ENCODE measurements at places on chromosomes 11 and 22. TPM values are rescaled to one million over a fixed set of nuclear protein-coding genes. Genes with fewer than 3 reads are reported as not detected.
A peak's percentile ranks its signal among the peaks of the same experiment; 100 is the strongest.

- H3K4me3 ChIP-seq = no peak overlapping the region
- peaks cover 12% of the 10 kb centered on the region for H3K27me3 ChIP-seq
- no peak overlapping the region for H3K27ac ChIP-seq
- H3K4me1 ChIP-seq = no peaks in the 10 kb centered on the region
These were observed 245.4 kb downstream of the BUD13 start for GRCh38 chr11:116527180-116527991.

DNA sequence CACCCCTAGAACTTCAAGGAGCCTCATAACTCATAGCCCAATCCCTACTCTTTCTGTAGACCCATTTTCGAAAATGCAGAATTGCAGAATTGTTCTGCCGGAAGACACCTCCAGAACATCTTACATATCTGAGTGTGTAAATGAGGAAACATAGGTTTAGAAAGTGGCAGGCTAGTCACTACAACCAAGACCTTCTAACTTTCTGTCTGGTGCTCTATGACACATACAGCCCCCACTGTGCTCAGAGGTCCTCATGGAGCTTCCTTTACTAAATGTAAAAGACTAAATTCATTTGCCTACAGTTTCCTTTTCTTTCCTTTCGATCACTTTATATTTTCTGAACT, 132.1 kb upstream of the DDI1 start:
- no peaks in the 10 kb centered on the region for H3K4me1 ChIP-seq
- no peaks in the 10 kb centered on the region for H3K36me3 ChIP-seq
- no peak overlapping the region for H3K4me3 ChIP-seq
- DNase-seq = no peak
- H3K27ac ChIP-seq = no peak overlapping the region

DNA sequence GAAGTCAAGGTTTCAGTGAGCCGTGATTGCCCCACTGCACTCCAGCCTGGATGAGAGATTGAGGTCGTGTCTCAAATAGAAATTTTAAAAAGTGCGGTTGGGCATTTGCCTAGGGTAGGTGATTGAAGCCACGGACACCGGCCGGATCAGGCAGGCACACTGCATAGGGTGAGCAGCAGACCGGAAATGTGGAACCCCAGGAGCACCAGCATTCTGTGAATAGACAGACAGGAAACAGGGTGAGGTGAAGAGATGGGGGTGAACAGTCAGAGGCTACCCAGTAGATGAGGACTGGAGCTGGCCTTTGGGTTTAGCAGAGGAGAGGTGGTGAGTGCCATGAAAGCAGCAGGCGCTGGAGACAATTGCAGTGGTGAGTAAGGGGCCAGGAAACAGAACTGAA, 43.5 kb downstream of the PPFIA1 start:
- no peak overlapping the region for H3K27ac ChIP-seq
- peaks cover 17% of the 10 kb centered on the region for H3K36me3 ChIP-seq
- no peaks in the 10 kb centered on the region for H3K27me3 ChIP-seq
- H3K4me1 ChIP-seq = peaks cover 48% of the 10 kb centered on the region
- no peak overlapping the region for H3K4me3 ChIP-seq

DNA sequence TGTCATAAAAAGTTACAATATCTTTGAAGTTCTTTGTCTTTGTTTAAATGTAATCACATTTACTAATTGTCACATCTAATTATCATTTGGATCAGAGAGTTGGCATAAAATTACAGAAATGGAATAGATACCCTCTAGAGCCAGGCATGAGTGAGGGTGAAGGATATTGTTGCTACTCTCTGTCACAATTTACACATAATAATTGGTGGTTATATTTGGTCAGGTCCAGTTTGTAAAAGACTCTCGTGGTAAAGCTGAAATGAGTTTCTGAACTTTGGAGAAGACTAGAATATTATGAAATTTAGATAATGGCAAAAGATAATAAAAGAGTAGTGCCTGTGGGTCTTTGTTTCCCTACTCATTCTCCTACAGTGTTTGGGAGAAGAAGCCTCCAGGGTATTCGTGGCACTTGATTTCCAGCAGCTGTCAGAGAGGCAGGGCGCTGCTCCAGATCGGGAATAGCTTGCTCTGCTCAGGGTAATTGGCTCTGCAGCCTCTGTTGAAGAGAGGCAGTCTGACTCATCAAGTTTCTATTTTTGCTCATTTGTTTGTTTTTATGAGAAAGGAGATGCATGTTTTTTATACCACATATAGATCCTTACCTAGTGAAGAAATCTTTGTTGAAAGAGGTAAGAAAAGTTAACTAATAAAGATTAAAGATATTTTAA, 349.9 kb downstream of the CNTN5 start:
- no peak overlapping the region for H3K4me3 ChIP-seq
- DNase-seq = peak; percentile 60
- H3K4me1 ChIP-seq = no peaks in the 10 kb centered on the region
- H3K36me3 ChIP-seq = no peaks in the 10 kb centered on the region
- H3K27ac ChIP-seq = no peak overlapping the region
- no peaks in the 10 kb centered on the region for H3K27me3 ChIP-seq

DNA sequence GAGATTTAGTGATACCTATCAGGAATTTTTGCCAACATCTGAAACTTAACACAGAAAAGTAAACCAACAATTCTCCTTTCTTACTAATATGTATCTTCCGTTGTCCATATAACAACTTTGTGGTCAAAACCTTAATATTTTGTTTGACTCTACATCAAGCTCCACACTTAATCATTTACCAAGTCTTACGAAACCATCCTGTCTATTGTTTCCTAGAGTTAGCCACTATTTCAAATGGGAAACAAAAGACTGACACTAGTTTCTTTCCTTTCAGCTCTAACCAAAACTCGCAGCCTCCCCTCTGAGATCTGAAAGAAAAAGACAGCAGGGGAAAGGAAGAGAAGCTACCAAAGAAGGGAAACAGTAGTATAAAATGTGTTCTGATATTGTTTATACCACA, 26.5 kb upstream of the PRDM10 start:
- no peaks in the 10 kb centered on the region for H3K36me3 ChIP-seq
- H3K4me3 ChIP-seq = no peak overlapping the region
- H3K27me3 ChIP-seq = no peaks in the 10 kb centered on the region
- H3K4me1 ChIP-seq = no peaks in the 10 kb centered on the region

DNA sequence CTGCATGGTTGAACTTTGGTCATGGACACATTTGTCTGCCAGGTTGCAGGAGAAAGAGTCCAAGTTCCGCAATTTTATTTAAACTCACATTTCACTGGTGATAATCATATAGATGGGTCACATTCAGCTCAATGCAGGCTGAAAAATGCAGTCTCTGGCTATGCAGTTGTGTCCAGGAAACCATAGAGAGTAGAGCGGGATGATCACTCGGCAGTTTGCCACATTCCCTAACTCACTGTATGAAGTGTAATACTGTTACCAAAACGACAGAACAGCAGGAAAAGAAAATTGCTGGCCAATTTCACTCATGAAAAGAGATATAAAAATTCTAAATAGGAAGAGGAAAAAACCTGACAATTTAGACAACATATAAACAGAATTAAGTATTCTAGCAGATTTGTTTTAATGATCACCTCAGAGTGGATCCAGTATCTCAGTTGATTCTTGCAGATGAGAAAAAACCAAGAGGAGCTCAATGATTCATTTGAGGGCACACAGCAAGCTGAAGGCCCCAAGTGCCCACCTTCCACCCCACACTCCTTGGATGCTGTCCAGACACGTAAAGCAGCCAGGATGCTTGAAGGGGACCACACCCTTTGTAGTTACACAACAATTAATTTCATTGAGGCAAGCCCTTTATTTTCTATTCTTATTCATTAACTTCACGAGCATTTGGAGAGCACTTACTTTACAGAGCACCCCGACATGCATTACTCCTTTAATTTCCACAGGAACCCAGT, 422.3 kb downstream of the SOX6 start:
- no peaks in the 10 kb centered on the region for H3K36me3 ChIP-seq
- H3K4me3 ChIP-seq = no peak overlapping the region
- H3K27me3 ChIP-seq = no peaks in the 10 kb centered on the region
- no peaks in the 10 kb centered on the region for H3K4me1 ChIP-seq

DNA sequence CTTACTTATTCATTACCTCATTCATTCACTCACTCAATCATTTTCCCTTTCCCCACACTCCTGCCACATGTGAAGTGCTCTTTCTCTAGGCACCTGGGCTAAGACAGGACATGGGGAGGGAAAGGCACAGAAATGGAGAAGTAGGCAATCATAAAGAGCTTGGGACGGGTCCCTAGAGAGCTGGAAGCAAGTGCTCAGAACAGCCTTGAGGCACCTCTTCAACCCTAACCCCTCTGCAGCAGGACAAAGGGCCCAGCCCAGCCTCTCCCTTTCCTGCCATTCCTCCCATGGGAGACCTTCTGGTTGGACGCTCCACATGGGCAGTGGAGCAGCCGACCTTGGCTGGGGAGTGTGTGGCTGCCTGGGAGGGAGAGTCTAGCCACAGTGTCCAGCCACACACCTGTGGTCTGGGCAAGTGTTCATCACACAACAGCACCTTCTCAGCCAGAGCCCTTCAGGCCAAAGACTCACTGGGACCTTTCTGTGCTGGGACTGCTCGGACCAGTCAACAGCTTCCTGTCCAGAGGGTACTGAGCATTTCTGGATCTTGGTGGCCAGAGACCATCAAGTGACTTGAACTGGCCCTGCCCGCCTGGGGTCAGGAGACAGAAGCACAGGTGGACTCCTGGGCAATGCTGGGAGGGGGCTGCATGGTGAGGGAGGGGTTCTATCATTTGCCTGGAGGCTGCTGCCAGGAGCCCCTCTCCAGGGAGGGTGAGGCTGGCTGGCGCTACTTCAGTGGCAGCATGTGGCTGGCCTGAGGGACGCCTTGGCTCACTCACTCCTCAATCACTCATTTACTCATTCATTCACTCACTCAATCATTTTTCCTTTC, 1.0 kb upstream of the MUC5AC start:
- H3K4me3 ChIP-seq = no peak overlapping the region
- H3K27ac ChIP-seq = peak overlapping the region; percentile 59
- no peaks in the 10 kb centered on the region for H3K36me3 ChIP-seq
- H3K4me1 ChIP-seq = peaks cover 14% of the 10 kb centered on the region
- no peaks in the 10 kb centered on the region for H3K27me3 ChIP-seq

GRCh38 chr11:11035331-11035730, 177.5 kb upstream of the ZBED5 start:
- no peak overlapping the region for H3K4me3 ChIP-seq
- H3K36me3 ChIP-seq = no peaks in the 10 kb centered on the region
- no peaks in the 10 kb centered on the region for H3K27me3 ChIP-seq
- H3K4me1 ChIP-seq = peaks cover 28% of the 10 kb centered on the region

GRCh38 chr22:40661671-40662070, 17.6 kb upstream of the MCHR1 start:
- H3K36me3 ChIP-seq = no peaks in the 10 kb centered on the region
- H3K27ac ChIP-seq = no peak overlapping the region
- DNase-seq = no peak
- H3K27me3 ChIP-seq = no peaks in the 10 kb centered on the region

DNA sequence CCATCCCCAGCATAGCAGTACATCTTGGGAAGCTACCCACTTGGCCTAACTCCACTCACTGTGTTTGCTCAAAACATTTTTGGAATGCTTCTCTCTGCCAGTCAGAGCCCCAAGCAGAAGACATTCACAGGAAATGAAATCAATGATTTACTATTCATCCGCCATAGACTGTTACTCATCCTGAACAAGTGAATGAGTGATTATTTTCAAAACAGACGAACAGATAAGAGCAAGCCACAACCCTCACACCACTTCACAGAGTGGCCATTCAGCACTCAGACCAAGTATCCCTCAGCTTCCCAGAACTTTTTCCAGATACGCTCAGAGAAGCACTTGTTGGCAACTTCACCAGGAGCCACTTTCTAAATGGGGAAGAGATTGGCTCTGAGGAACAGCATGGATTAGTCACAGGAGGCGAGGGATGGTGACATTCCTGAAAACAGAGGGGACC, 13.0 kb upstream of the UBASH3B start:
- H3K27ac ChIP-seq = peak overlapping the region; percentile 22
- DNase-seq = no peak
- no peak overlapping the region for H3K4me3 ChIP-seq
- peaks cover 12% of the 10 kb centered on the region for H3K4me1 ChIP-seq

GRCh38 chr11:97537407-97538150, 1147.8 kb downstream of the JRKL start:
- no peak overlapping the region for H3K27ac ChIP-seq

- DNase-seq = no peak
- H3K36me3 ChIP-seq = no peaks in the 10 kb centered on the region
- no peak overlapping the region for H3K27ac ChIP-seq
- H3K27me3 ChIP-seq = no peaks in the 10 kb centered on the region
- no peak overlapping the region for H3K4me3 ChIP-seq
- no peaks in the 10 kb centered on the region for H3K4me1 ChIP-seq
These were observed 72.7 kb upstream of the PRDM11 start for GRCh38 chr11:45073685-45074141.

GRCh38 chr11:67584205-67584880, 731 bp downstream of the GSTP1 start:
- no peaks in the 10 kb centered on the region for H3K27me3 ChIP-seq
- peak; percentile 91 for DNase-seq
- H3K36me3 ChIP-seq = peaks cover 14% of the 10 kb centered on the region
- H3K4me1 ChIP-seq = peaks cover 60% of the 10 kb centered on the region

DNA sequence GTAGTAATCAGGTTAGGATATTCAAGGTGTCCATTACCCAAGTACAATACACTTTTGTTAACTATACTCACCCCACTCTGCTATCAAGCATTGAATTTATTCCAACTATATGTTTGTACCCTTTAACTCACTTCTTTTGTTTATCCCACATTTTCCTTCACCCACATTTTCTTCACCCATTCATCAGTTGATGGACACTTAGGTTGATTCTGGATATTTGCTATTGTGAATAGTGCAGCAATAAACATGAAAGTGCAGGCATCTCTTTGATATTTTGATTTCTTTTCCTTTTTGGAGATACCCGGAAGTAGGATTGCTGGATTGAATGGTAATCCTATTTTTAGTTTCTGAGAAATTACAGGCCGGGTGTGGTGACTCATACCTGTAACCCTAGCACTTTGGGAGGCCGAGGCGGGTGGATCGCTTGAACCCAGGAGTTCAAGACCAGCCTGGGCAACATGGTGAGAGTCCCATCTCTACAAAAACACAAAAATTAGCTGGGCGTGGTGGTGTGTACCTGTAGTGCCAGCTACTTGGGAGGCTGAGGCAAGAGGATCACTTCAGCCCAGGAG, 6.5 kb downstream of the TMEM25 start:
- peaks cover 3% of the 10 kb centered on the region for H3K4me1 ChIP-seq
- no peak overlapping the region for H3K4me3 ChIP-seq
- no peak overlapping the region for H3K27ac ChIP-seq
- no peaks in the 10 kb centered on the region for H3K27me3 ChIP-seq

The NCF4 gene
- total RNA-seq = not detected

The FOLR2 gene
- 4.3 TPM for total RNA-seq

The GPR152 gene
- not detected for total RNA-seq

The SCO2 gene
- total RNA-seq = not detected

The C11orf52 gene
- total RNA-seq = not detected

The BARX2 gene
- not detected for total RNA-seq

The TRPM5 gene
- total RNA-seq = not detected

The OR10G6 gene
- not detected for total RNA-seq

The IL18 gene
- total RNA-seq = 4.7 TPM

The SOX6 gene
- 7.5 TPM for total RNA-seq

The FREY1 gene
- total RNA-seq = 6.7 TPM

The EMID1 gene
- 23.6 TPM for total RNA-seq

The HPX gene
- not detected for total RNA-seq
